Stimulated activated CD4-positive, alpha-beta T cell treated with anti-CD3 and anti-CD28 coated beads, Interleukin-1b, Interleukin-23, amount 100 ng/mL, for 48 hours (primary cell): ENCODE measurements at places on chromosomes 1 and 21.

DNA sequence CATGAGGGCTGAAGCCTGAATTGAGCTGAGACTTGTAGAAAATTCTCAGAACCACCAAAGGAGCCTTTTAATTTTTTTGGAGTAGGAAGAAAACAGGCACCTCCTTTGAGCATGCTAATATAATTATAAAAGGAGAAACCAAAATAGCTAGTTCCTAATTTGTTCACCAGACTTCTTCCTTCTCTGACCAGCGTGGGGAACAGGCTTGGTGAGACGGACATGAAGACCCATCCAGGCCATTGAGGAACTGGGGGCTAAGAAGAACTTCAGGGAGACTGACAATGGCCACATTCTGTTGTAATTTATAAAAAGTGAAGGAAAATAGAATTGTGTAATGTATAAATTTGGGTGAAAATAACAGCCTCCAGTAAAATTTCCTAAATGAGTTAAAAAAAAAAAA, 62.6 kb downstream of the MAN1C1 start:
- DNase-seq = no peak

GRCh38 chr1:81873946-81874345, 73.2 kb downstream of the ADGRL2 start:
- no peak for DNase-seq

DNA sequence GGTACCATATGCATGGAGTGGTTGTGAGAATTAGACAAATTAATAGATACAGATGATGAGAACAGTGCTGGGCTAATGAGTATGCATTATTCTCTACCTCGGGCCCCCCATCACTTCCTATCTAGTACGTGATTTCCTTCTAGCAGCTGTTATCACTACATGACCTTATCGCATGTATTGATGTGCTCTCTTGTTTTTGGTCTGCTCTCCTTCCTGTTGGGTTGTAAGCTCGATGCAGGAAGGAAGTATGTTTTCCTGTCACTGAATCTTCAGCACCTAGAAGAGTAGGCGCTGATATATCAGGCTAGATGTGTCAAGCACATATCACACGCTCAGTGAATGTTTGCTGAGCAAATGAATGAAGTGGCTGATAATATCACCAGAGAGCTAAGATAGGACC, 43.9 kb upstream of the IFNAR2 start:
- no peak for DNase-seq

DNA sequence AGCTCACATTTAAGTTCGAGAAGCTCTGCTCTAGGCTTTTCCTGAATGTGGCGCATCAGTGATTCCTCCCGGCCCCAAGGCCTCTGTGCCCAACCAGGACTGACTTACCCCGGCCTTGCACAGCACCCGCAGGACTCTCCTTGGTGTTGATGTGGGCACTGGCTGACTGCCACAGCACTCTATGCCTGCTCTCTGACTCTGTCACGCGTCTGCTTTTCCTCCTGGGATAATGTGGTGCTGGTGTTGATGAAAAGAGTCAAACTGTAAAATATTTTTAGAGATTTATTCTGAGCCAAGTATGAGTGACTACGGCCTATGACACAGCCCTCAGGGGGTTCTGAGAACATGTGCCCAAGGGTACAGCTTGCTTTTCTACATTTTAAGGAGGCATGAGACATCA, 15.5 kb upstream of the SLC2A5 start:
- DNase-seq = no peak

GRCh38 chr1:239053279-239053678, 333.1 kb upstream of the CHRM3 start:
- DNase-seq = no peak
